ENCODE measurements at places on chromosomes 1 and 21. TPM values are rescaled to one million over a fixed set of nuclear protein-coding genes. Genes with fewer than 3 reads are reported as not detected.
A peak's percentile ranks its signal among the peaks of the same experiment; 100 is the strongest.

DNA sequence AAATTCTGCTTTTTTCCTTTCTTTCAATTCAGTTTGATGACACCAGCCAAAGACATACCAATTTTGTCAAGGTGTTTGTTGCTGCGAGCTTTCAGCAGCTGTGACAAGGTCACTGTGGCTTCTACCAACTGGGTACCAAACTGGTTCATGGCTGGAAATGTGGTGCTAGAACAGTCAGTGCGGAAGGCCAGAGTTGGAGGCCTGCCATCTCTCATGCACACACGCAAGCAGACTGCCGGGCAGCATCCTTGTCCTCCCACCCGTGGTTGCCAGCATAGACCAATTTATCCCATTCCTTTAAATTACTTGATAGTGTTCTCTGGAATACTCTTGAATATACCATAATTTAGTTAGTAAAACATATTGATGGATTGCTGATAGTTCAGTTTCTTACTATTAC, 79.9 kb upstream of the GPR52 start:
- no peak for DNase-seq

DNA sequence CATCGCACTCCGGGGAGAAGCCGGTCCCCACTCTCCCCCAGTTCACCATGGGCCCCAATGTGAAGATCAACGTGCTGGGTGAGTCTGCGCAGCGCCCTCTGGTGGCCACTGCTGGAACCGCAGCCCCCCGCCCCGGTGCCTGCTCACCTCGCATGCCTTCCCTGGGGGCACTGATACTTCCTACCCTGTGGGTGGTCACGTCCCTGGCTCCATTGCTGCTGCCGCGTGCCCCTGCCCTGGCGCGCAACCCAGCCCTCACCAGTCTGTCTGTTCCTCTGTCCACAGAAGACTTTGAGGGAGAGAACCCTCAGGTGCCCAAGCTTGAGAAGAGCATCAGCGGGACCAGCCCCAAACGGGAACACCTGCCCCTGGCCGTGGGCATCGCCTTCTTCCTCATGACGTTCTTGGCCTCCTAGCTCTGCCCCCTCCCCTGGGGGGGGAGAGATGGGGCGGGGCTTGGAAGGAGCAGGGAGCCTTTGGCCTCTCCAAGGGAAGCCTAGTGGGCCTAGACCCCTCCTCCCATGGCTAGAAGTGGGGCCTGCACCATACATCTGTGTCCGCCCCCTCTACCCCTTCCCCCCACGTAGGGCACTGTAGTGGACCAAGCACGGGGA, 7.6 kb downstream of the EFNA3 start:
- DNase-seq, result peak; percentile 39

- DNase-seq, result peak; percentile 96
These were observed 43.5 kb downstream of the ALPL start for GRCh38 chr1:21552715-21553114.

DNA sequence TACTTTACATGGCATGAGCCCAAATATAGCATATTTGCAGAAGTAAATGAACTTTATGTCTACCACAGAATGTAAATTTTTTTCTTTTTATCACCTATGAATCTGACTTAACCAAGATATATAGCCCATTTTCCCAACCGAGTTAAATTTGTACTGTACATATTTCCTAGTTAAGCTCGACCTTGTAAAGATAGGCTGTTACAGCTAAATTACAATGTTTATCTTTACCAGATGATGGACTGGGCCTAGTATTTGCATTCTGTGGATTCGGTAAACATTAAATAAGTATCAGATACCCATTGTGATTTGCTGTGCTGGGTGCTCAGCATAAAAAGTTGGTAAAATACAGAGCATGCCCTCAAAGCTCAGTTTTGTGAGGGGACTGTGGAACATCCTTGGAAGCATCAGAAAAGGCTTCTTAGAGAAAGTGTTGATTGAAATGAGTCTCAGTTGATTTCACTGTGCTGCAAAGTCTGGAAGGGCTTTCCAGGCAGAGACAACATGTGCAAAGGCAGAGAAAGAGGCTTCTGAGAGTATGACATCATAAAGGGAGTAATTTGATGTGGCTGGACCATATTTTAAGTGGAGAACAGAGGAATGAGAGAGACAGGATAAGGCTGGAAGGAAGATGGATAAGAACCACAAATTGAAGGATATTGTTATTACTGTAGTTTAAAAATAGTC, 27.4 kb downstream of the MORC3 start:
- DNase-seq, result peak; percentile 39

GRCh38 chr1:80565406-80565805, 1235.3 kb upstream of the ADGRL2 start:
- no peak for DNase-seq

DNA sequence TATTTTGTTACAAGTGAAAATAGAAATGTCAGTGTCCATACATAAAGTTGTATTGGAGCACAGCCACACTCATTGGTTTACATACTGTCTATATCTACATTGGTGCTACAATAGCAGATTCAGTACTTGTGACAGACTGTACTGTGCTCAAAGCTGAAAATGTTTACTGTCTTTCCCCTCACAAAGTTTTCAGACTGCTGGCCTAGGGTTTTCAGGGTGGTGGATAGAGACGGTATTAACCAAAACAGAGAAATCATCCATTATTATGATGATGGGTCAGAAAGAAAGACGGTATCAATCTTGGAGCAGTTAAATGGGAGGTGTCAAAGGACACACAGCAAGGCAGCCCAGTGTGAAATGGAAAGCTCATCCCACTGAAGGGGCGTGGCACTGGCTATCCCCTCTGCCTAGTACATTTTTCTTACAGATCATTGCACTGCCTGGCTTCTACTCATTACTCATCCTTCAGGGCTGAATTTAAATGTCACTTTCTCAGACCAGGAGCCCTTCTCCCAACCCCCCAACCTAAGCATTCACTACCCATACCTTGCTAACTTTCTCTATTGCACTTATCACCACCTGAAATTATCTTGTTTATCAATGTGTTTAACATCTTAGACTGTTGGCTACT, 10.2 kb downstream of the JAK1 start:
- DNase-seq, result peak; percentile 28

DNA sequence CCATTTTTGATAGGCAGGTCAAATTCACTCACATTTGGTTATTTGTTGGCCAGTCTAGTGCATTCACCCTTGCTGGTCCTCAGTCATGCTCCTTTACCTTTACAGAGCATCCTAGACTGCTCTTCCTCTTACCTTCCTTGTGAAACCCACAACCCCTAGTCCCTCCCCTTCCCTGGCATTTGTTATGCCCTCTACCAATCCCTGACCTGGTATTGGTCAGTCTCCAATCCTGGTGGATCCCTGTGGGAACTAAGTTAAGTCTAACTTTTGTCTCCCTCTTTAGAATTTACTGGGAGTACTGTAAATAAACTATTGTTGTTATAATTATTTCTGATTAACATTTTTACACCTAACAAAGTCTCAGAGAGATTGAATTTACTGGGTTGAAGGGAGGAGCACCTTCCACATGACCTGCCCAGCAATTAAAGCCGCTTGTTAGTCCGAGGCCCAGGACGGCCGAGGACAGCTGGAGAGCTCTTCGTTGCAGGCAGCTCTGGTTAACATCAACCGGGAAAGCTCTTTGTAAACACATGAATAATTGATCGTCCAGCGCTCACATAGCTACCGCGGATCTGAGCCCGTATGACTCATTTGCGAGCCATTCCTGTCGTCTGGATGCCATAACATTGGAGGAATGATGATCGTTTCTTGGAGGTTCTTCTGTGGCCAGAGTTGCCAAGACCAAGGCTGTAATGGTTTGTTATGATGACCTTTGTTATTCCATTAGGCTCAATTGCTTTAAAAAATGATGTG, 31.9 kb downstream of the MTARC1 start:
- DNase-seq, result peak; percentile 93

GRCh38 chr1:84541679-84542078, 32.6 kb downstream of the CTBS start:
- DNase-seq, result no peak

DNA sequence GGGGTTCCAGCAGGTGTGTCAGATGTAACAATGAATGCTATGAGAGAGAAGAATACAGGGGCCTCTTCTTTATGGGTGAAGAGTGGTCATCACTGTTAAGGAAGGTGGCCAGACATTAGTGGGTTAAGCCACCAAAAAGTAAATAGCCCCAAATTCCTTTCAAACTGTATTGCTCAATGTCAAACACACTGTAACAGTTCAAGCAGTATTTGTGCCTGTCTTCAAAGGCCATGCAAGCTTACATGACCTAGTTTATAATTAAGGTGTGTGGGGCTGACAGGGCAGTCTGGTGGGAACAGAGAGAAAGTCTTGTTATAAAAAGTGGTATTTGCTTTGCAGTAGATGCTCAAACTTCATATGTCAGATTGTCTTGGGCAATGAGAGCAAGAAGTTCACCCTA, 18.5 kb downstream of the CHIT1 start:
- no peak for DNase-seq

DNA sequence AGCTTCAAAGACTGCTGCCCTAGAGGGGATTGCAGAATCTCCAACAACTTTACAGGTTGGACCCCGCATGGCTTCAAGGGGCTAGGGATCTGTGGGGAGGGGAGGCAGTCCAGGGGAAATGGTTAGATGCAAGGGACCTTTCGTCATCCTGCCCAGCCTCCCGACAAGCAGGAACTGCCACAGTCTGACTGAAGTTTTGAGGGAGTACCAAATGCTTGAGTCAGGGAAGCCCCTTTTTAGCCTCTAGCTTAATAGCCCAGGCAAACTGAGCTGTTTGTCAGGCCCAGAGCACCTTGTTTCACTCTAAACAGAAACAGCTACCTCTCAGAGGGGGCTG, 1.1 kb downstream of the TOR3A start:
- peak; percentile 23 for DNase-seq

GRCh38 chr1:100649146-100649545, 70.4 kb upstream of the VCAM1 start:
- no peak for DNase-seq

DNA sequence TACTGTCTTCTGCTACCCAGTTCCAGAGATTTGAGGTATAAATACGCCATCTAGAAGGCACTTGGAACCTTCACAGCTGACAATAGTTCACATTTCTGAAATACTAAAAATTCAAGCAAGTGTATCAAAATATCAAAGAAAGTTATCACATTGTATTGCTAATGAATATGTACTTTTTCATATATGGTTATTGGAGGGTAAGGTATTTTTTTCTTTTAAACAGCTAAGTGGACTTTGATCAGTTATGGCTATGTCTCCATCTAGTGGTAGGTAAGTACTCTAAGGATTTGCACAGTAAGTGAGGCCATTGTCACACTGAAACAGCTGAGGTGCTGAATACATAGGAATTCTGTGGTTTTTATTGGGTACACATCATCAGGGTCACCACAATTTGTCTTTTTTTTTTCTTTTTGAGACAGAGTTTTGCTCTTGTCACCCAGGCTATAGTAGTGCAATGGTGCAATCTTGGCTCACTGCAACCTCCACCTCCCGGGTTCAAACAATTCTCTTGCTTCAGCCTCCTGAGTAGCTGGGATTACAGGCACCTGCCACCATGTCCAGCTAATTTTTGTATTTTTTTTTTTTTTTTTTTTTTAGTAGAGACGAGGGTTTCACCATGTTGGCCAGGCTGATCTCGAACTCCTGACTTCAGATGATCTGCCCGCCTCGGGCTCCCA, 49.1 kb upstream of the CR2 start:
- peak; percentile 85 for DNase-seq

DNA sequence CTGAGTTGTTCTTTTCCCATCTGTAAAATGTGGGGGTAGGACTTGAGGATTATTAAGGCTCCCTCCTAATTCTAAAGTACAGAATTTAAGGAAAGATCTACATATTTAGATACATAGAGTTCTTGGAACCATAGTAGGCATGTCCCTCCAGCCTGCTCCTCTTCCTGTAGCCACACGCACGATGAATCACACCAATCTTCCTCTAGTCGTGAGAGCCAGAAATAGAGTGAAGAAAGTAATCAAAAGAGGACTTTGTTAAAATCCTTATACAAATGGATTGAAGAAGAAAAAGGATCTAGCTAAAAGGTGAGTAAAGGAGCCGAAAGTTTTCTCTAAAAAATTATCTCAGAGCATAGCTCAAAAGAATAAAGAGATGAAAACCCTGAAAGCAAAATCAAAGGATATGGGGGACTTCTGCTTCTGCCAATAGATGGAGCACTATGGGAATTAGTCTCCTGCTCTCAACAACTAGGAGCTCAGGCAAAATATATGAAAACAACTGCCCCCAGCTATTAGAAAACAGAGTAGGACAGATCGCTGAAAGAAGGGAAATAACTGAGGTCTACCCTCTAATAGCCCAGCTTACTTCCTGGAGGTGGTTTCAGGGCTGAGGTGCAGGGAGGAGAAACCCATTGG, 8.5 kb downstream of the C1orf141 start:
- DNase-seq, result peak; percentile 11

DNA sequence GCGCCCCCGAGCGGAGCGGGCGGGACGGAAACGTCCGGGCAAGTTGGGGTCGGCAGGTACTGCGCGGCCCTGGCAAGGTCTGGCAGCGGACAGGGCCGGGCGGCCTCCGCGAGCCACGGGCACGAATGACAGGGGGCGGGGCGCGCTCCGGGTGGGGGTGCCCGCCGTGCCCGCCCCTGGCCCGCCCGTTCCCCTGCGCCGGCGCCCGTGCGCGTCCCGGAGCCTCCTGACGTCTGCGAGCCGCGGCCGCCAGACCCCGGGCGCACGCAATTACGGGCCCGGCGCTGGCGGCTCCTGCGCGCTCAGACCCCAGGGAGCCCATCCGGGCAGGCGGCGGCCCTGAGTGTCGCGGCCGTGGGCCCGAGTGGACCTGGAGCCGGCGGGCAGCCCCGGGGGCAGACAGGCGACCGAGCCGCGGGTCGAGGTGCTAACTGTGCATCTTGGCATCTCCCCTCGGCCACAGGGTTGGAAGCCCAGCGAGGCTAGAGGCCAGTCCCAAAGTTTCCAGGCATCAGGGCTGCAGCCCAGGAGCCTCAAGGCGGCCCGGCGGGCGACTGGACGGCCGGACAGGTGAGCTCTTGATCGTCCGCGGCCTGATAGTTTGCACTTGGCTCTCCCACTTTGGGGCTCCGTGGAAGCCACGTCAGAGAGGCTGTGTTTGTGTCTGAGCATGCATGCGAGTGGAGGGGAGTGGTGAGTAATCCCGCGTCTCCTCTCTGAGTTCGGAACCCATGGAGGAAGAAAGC, 918 bp downstream of the MIB2 start:
- DNase-seq, result peak; percentile 18

GRCh38 chr1:171645553-171646248, 6.8 kb downstream of the MYOC start:
- DNase-seq, result peak; percentile 96

DNA sequence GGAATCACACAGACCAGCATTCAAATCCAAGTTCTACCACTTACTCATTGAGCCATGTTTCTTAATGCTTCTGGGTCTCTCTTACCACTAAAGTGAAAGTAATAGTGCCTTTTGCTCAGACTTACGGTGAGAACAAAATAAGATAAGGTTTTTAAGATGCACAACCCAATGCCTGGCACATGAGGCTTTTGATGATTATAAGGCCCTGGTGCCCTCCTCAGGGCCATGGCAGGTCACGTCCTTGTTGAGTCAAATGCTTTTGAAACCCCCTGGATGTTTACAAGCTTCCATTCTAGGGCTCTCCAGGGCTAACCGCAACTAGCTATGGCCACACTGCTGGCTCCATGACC, 76.0 kb downstream of the TENT5C start:
- DNase-seq, result no peak

Gene TCEA3
- 22.8 TPM for total RNA-seq

Gene PLPPR4
- 2.8 TPM for total RNA-seq

Gene XCL2
- total RNA-seq, result not detected

Gene HES2
- 0.09 TPM for total RNA-seq

Gene MAP3K21
- 0.18 TPM for total RNA-seq

Gene RRP1
- 18.2 TPM for total RNA-seq

Gene NBPF9
- 15.0 TPM for total RNA-seq

Gene STUM
- 0.98 TPM for total RNA-seq

Gene ADAMTS4
- 3.1 TPM for total RNA-seq

Gene SPRR2E
- not detected for total RNA-seq
